ENCODE measurements at places on chromosomes 13 and 19.

GRCh38 chr13:40230833-40231266 is 435.6 kb downstream of the FOXO1 start:
- DNase-seq = no peak

DNA sequence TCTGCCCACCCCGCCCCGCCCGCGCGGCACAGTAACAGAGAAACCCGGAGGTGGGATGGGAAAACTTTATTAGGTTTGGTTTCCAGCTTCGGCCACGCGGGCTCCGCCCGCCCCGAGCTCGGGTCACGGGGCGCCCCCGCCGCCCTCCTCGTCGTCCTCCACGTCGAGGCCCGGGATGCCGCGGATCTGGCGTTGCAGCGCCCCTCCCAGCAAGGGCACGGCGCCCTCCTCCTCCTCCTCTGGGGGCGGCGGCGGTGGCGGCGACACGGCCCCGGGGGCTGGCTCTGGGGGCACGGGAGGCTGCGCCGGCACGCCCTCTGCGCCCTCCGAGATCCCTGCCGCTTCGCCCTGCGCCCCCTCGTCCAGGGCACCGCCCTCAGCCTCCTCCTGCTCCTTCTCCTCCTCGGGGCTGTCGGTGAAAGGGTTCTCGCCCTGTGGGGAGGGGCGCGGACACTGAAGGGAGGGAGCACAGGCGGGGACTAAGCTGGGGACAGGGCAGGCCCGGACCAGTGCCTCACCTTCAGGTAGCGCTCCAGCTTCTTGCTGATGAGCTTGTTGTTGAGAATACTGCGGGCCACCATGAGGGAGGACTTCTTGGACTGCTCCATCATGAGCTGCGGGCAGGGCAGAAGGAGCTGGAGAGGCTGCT is 536 bp upstream of the AKAP8 start:
- DNase-seq = no peak

- DNase-seq = peak; percentile 69
Measured at GRCh38 chr19:49890349-49891311, 6.1 kb downstream of the IL4I1 start.

GRCh38 chr13:28185256-28185655 is 46.9 kb downstream of the PAN3 start:
- DNase-seq = no peak

DNA sequence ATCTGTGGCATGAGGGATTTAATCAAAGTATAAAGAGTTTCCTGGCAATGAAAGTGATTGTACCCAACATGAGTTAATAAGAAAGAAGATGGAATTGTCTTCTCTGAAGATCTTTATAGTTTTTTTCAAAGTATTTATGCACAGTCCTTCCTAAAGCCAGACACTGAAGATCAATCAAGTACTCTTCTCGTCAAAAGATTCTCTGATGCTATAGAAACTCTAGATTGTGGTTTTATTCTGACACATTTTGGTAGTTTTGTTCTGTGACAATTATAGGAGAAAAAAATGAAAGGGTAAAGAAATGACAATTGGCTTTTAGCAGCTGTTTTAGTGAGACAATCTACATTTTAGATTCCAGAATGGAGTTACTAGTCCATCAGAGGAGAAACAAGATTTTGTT is 10.4 kb upstream of the ENOX1 start:
- DNase-seq = no peak

- no peak for DNase-seq
Measured at GRCh38 chr13:23003446-23003845, 177.3 kb upstream of the SGCG start.

GRCh38 chr19:2478278-2478755 is 2.4 kb downstream of the GADD45B start:
- peak; percentile 60 for DNase-seq

DNA sequence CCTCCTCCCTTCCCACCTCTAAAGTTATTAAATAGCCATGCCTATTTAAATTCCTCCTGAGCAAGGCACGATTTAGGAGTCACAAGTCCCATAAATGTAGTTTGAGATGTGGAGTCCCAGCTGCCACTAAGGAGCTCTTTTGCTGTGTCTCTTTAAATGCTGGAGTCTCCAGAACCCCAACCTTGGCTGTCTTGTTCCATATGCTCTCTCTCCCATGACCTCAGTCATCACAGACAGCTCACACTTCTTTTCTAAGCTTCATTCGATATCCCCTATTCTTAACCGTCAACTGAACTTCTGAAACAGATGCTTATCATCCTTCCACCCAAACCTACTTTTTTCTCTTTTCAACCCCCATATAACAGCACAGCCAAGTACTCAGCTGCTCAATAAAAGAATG is 197.1 kb downstream of the VWA8 start:
- DNase-seq = no peak

DNA sequence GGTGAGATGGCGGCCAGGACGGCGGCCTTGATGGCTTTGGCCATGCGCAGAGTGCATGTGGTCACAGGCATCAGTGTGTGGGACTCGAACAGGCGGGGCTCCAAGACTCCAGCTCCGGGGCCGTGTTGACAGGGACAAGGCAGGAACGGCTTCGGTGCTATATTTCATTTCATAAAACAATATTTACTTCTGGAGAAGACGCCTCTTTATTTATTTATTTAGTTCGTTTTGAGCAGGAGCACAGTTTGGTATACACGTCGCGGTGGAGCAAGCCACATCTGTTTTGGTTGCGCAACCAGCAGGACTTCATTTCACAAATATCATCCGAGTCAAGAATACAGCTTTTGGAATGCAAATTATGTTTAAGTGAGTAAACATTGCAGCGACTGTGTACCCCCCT is 166.7 kb upstream of the TSHZ3 start:
- DNase-seq = no peak

GRCh38 chr13:60511637-60512036 is 114.6 kb downstream of the TDRD3 start:
- DNase-seq = no peak

- DNase-seq = no peak
Measured at GRCh38 chr19:57786906-57787305, 17.4 kb downstream of the ZNF586 start.

GRCh38 chr13:45367358-45367757 is 26.4 kb upstream of the TPT1 start:
- peak; percentile 95 for DNase-seq

GRCh38 chr19:16227837-16228636 is 30.3 kb downstream of the AP1M1 start:
- DNase-seq = no peak

GRCh38 chr13:32734511-32734910 is 148.3 kb downstream of the PDS5B start:
- DNase-seq = no peak

GRCh38 chr19:18488403-18488723 is 33.5 kb downstream of the ELL start:
- DNase-seq = no peak

DNA sequence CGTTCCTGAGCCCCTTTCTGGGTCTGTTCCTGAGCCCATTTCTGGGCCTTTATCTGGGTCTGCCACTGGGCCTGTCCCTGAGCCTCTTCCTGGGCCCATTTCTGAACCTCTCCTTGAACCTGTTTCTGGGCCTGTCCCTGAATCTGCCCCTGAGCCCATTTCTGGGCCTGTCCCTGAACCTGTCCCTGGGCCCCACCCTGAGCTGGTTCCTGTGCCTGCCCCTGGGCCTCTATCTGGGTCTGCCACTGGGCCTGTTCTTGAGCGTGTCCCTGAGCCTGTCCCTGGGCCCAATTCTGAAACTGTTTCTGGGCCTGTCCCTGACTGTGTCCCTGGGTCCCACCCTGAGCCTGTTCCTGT is 40.4 kb upstream of the GRTP1 start:
- DNase-seq = no peak

- no peak for DNase-seq
Measured at GRCh38 chr13:111537843-111538499, 217.5 kb downstream of the TEX29 start.

GRCh38 chr13:39565036-39565949 is 37.7 kb downstream of the LHFPL6 start:
- no peak for DNase-seq

DNA sequence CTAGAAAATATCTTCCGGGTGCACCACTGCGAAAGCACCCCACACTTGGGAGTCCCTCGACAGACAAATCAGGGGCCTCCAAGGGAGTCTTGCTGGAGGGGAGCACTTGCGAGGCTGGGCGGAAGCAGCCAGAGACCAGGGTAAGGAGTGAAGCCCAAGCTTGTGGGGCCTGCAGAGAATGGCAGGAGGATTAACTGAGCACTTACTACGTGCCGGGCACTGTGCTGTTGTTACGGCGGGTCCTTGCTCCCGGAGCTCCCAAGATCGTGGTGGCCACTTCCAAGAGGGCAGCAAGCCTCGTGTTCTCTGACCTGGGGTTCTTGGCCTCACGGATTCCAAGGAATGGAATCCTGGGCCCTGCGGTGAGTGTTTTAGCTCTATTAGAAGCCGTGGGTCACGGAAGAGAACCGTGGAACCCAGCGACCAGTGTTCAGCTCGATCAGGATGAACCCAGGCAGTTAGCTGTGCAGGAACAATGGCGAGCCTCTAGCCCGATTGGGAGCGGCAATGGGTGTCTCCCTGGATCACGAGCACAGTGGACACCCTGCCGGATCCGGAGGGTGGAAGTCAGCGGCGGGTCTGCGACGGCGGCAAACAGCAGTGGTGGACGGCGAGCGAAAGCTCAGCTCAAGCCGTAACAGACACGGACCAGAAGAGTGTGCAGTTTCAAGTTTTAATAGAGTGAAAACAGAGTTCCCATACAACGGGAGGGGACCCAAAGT is 9.6 kb downstream of the TTYH1 start:
- DNase-seq = no peak

DNA sequence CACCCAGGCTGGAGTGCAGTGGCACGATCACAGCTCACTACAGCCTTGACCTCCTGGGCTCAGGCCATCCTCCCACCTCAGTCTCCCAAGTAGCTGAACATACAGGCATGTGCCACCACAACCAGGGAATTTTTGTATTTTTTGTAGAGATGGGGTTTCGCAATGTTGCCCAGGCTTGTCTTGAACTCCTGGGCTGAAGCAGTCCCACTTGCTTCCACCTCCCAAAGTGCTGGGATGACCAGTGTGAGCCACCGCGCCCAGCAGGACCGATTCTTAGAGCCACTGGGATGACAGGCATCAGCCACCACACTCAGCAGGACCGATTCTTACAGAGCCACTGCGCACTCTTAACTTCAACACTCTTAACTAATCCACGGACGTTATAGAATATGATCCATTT is 54.9 kb upstream of the RANBP3 start:
- no peak for DNase-seq

DNA sequence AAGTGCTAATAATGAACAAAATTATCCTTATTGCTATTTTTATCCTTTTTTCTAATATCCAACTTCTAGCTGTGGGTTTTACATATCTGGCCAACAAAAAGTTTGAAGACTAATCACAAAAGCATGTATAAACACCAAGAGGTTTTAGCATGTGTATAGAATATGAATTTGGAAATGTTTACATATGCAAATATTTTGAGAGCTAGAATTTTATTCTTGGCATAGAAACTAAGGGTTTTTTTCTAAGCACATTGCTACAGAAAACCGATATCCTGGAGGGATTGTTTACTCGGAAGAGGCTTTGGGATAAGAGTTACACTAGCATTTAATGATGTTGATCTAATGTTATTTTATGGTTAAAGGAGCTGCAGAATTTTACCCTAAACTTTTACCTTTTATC is 392.1 kb downstream of the EFNB2 start:
- no peak for DNase-seq

DNA sequence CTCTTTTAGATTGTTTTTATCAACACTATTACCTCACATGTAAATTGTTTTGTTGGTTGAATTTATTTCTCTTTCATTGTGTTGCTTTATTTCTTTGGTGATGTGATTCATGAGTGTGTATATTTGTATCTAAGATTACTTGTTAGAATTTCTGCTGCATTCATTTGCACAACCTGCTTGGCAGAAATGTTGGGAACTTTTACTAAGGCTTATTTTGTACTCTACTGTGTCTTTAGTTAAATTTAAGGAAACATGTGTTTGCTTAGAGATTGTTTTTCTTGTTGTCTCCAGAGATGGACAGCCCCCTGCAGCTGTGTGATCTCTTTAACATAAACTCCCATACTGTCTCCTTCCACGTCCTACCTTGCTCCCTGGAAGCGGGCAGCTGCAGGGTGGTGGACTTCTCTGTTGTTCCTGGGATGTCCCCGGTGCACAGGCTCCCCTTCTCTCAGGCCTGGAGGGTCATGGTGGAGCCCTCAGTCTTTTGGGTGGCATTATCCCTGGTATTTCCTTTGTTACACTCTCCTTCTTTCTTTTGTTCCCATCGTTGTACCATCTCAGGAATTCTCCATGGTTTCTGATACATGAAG is 212.0 kb upstream of the SPRY2 start:
- DNase-seq = no peak

- DNase-seq = no peak
Measured at GRCh38 chr19:46639358-46640182, 3.6 kb upstream of the GNG8 start.

GRCh38 chr13:110309661-110310524 is 2.8 kb downstream of the COL4A2 start:
- DNase-seq = no peak

DNA sequence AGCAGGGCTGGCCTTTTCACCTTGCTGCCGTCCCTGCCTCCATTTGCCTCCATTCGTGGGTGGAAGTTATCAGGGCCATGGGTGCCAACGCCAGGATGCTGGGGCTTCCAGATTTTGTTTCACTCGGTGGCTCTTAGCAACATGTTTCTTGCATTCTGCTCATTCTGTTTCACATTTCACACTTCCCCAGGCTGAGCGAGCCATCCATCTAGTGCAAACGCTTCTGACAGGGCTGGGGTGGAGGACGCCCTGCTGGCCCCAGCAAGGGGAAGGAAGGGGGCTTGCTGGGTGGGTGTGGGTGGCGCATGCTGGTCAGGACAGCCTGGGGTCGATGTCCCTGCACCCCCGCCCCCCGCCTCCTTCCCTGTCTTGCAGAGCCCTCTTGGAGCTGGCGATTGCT is 165.2 kb downstream of the URI1 start:
- DNase-seq = no peak

- no peak for DNase-seq
Measured at GRCh38 chr13:79581870-79582315, 100.9 kb downstream of the NDFIP2 start.

DNA sequence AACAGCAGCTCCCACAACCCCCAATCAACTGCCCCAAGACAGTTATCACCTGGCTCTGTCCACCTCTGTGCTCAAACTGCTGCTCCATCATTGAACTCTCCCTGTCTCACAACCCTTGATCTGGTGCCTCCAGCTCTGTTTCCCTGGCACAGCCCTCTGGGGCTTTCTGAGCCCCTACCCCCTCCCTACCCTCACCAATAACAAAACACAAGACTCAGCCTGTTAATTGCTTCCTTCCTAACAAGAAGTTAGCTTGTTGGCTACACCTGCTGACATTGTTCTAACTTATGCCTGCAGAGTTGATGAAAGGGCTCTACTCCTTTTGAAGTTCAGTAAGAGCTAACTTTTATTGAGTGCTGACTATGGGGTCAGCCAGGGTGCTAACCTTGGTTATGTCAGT is 99.4 kb upstream of the FNDC3A start:
- DNase-seq = no peak

DNA sequence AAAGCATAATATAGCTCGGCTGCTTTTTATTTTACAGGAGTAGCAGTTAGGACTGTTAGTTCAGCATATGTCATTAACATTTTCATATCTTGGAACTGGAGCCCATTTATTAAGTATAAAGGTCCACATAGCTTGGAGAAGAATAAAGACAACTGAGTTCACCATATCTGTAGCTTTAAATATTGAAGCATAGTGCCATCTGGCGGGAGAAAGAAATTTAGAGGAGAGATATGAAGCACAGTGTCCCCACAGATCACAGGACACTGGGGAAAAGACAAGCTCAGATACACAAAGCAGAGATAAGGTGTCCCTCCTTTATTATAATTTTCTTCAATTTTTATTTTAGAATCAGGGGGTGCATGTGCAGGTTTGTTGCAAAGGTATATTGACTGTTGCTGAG is 104.7 kb upstream of the FREM2 start:
- no peak for DNase-seq

- DNase-seq = no peak
Measured at GRCh38 chr13:94112227-94112626, 367.3 kb downstream of the DCT start.
